ENCODE measurements at places on chromosomes 1 and 21. TPM values are rescaled to one million over a fixed set of nuclear protein-coding genes. Genes with fewer than 3 reads are reported as not detected.

The MRTO4 gene
- total RNA-seq, result 16.4 TPM

The BCAR3 gene
- 68.8 TPM for total RNA-seq

The AVPR1B gene
- not detected for total RNA-seq

The DRAXIN gene
- total RNA-seq, result not detected

The LRRC8B gene
- total RNA-seq, result 5.5 TPM

The CFHR2 gene
- total RNA-seq, result not detected

The PEAR1 gene
- 5.0 TPM for total RNA-seq

The OR2L2 gene
- total RNA-seq, result not detected

The C1orf141 gene
- total RNA-seq, result not detected

The CCDC181 gene
- 0.32 TPM for total RNA-seq

The RGS13 gene
- not detected for total RNA-seq

The CRYAA gene
- not detected for total RNA-seq

The ORC1 gene
- 0.97 TPM for total RNA-seq

The ALX3 gene
- 1.9 TPM for total RNA-seq

All from hair follicle dermal papilla cell (primary cell).